ENCODE measurements at places on chromosomes 11 and 22.

GRCh38 chr11:100932474-100933100 lies 197.0 kb downstream of the PGR start:
- no peak for DNase-seq

DNA sequence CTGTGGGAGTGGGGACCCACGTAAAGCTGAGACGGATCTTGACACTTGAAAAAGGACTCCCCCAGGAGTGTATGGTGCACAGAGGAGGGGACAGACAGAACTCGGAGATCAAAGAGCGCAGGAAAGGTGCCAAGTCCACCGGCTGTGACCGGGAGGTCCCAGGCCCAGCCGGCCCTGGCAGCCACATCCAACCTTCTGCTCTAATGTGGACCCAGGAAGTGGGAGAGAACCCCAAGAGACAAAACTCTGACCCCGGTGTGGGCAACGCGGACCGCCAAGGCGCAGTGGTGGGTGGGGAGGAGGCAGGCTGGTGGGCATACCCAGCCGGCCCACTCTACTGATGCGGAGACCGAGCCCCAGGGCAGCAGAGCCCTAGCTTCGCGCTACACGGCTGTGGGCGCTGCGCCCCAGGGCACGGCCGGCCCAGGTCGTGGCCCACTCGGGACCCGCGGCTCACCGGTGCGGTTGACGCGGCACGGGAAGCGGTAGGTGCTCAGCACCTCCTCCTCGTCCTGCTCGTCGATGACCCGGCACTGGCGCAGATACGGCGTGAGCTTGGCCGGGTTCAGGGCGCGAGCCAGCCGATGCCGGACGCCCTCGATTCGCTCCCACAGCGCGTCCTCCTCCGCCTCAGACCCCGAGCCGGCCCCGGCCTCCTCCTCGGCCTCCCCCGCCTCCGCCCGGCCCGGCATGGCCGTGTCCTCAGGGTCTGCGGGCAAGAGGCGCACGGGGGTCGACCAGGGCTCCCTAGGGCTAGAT lies 527 bp downstream of the CARD10 start:
- DNase-seq = peak; percentile 78

GRCh38 chr11:34261820-34262219 lies 96.0 kb downstream of the ABTB2 start:
- no peak for DNase-seq

DNA sequence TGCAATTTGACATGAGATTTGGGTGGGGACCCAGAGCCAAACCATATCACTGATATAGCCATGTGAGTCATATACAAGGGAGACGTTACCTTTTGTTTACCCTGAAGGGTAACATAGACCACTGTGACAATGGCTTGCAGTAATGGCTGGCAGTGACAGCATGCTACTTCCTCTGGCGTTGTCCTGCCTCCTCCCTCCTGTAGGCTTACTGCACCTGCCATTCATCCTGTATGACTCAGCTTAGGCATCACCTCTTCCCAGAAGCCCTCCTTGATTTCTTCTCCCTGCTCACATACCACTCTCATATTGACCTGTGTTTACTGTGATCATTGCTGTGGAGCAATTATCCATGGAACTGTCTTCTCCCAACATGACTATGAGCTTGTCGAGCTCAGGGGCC lies 12.0 kb upstream of the PVALB start:
- no peak for DNase-seq

DNA sequence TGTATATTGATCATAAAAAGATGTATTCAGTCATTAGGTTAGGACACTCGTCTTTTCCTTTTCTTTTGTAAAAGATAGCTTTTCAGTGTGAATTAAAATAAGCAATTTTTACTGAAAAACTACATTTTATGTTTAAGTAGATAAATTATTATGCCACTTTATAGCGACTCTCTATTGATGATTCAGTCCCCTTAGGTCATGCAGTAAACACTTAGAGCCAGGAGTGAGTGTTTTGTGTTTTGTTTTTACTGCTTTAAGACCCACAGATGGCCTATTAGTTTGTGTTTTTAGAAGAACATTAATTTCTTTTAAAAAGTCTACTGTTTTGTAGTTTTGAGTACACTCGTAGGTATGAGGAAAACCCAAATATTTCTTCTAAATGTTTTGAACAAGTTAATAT lies 86.6 kb downstream of the YAP1 start:
- no peak for DNase-seq

DNA sequence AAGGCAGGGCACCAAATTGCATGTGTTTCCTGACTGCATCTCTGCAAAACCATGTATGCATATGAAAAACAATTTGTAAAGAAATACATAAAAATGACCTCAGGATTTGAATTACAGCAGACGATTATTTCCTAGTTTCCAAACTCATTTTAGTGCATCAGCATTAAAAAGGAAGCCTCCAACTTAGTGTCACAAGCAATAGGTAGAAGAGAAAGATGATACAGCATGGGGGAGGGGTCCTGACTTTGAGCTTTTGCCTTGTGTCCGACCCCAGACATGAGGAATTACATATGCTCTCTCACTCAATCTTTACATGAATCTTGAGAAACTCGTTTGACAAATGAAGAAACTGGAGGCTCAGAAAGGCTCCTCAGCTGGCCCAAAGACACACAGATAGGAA lies 294.6 kb upstream of the NARS2 start:
- DNase-seq = no peak

GRCh38 chr11:925496-926301 lies at the start of gene AP2A2:
Gene AP2A2 (plus strand): TSS chr11:925870. CDS start chr11:926022, 152 bp downstream.
- DNase-seq = peak; percentile 85

DNA sequence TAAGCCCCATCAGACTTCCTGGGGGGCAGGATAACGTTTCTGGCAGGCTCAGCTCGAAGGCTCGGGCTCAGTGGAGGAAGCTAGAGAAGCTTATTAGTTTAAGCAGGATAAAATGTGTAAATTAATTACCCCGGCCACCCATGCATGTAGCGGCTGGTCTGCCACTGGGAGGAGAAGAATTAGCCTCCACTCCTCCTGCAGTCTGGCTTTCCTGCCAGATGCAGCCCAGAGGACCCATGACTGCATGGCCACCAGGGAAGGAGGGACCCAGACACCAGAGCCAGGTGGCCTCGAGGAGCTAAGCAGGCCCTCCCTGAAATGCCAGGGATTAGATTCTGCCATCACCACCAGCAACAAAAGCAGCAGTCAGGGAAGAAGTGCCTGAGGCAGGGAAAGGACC lies 32.3 kb downstream of the TRIM29 start:
- DNase-seq = no peak

GRCh38 chr22:33529424-33530113 lies 390.7 kb downstream of the LARGE1 start:
- DNase-seq = no peak

- no peak for DNase-seq
These were observed 1115.0 kb downstream of the BRD1 start for GRCh38 chr22:48712558-48713271.

DNA sequence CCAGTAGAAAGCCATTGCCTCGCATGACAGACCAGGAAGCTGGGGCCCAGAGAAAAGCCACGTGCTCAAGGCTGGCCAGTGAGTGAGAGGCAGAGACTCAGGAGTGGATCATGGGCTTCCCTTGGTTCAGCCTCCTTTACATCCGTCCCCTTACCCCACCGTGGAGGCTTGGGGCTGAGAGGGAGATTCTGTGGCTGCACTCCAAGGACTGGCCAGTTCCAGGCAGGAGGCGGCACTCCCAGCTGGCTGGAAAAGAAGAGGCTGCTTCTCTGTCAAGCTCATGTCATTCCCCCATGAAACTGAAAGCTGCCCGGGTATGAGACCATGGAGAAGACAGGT lies 6.6 kb upstream of the ASCL2 start:
- no peak for DNase-seq

GRCh38 chr11:120334332-120334731 lies 1.9 kb upstream of the ARHGEF12 start:
- DNase-seq = no peak

Data from right kidney (tissue), 9 donors.